ENCODE measurements at places on chromosomes 12 and 14.
A peak's percentile ranks its signal among the peaks of the same experiment; 100 is the strongest.

GRCh38 chr12:111444925-111445725 lies 39.4 kb downstream of the SH2B3 start:
- DNase-seq, result peak; percentile 5

GRCh38 chr14:105204206-105204930 lies 23.3 kb upstream of the NUDT14 start:
- no peak for DNase-seq

DNA sequence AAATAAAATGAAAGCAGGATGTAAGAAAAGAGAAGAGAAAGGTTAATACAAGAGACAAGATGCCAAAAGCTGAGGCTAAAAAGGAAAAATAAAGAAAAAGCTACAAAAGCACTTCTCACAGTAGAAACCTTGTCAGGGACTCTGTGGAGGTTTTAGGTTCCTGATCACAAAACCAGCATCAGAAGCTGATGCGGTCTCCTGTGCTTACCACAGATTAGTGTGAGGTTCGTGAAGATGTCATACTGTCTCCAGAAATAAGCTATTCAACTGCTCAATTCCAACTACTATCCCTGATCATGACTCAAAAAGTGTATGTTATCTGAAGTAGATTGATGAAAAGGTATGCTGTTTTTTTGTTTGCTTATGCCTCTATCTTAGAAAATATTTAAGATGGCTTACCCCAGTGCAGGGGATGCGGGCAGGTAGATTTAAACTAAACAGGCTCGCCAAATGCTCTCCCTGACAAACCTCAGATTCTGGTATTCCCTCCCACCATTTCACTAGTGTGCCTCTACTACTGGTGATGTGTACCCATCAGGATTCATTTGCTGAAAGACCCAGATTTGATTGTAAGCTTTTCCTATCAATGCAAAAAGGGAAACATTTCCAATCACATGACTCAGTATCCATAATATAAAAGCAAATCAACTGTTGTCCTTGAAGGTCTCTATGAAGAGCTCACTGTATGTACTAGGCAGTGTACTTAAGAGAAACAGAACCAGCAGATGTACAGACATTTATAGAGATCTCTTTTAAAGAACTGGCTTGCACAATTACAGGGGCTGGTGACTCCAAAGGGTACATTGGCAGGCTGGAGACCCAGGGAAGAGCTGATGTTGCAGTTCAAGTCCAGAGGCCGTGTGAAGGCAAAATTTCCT lies 169.5 kb upstream of the FOXN3 start:
- DNase-seq, result no peak

GRCh38 chr14:68730348-68730747 lies 62.5 kb downstream of the ZFP36L1 start:
- DNase-seq, result no peak

- peak; percentile 12 for DNase-seq
Measured at GRCh38 chr14:71290960-71291466, 383.8 kb downstream of the PCNX1 start.

DNA sequence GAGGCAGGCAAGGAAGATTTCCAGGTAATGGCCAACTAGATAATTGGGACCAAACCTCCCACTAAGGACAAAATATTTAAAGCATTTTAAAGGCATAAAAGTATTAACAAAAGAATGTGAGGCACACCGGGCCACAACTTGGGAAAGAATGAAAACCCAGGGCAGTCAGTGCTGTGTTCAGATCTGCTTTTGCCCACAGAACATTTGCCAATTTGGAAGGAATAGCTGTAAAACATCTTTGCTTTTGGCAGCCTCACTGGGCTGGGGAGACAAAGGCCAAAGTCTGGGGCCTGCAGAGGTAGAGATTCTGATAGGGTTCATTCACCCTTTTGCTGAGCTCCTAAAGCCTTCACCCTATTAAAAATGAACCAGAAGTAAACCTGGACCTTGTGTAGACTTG lies 82.3 kb downstream of the SYNE3 start:
- no peak for DNase-seq

- DNase-seq, result no peak
Measured at GRCh38 chr12:96091833-96092232, 56.4 kb upstream of the LTA4H start.

DNA sequence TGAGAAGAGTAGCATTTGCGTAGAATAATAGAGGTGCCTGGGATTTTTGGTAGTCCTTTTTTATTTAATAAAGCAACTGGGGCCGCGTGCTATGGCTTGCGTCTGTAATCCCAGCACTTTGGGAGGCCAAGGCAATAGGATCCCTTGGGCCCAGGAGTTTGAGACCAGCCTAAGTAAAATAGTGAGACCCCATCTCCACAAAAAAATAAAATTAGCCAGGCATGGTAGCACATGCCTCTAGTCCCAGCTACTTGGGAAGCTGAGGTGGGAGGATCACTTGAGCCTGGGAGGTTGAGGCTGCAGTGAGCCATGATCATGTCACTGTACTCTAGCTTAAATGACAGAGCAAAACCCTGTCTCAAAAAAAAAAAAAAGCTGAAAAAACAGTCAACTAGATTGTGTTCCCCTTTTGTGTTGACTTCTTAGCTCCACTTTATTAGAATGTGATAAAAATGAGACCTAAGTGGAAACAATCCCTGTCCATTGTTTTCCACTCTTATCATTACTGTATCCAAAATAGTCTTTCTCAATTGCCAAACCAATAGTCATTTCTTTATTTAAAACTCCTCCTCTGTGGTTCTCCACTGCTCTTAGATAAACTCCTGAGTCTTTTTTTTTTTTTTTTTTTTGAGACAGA lies 7.4 kb downstream of the PRKCH start:
- DNase-seq, result no peak

GRCh38 chr14:106201376-106201775 lies 675.0 kb downstream of the TMEM121 start:
- DNase-seq, result no peak

DNA sequence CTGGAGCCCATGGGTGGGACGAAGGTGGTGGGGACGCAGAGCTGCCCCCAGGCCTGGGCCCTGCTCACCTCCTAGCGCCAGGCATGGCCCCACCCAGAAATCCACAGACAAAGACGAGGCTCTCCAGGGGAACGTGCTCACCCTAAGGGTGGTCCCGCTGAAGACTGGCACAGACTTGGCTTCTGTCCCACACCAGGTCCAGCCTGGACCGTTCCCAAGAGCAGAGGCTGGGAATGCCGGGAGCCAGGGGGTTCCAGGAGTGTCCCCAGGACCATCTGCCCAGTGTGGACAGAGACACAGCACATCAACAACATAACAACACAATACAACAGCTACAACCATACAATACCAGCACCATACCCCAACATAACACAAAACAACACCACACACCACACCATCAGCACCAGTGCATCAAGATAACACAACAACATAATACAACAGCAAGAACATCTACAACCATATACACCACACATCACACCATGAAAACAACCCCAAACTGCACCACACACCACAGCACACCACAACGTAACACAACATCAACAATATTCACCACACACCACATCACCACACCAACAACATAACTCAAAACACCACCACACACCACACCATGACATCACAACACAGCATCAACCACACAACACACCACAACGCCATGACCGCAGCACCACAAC lies 329.6 kb downstream of the ADGRD1 start:
- no peak for DNase-seq

DNA sequence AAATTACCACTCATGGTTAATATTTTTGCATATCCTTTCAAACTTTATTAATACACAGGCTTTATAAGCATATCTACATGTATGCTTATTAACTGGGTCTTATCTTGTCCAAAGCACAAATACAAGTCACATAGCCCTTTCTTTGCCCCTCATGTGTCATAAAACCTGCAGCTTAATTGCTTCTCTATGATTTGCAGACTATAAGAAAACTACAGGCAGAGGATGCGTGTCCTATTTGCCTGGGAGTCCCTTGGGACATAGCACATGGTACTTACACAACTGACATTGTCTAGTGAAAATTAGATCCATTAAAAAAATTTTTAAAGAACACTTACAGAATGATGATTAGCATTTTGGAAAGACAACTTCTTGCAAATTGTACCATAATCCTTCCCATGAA lies 190.5 kb upstream of the PLEKHA5 start:
- DNase-seq, result no peak

DNA sequence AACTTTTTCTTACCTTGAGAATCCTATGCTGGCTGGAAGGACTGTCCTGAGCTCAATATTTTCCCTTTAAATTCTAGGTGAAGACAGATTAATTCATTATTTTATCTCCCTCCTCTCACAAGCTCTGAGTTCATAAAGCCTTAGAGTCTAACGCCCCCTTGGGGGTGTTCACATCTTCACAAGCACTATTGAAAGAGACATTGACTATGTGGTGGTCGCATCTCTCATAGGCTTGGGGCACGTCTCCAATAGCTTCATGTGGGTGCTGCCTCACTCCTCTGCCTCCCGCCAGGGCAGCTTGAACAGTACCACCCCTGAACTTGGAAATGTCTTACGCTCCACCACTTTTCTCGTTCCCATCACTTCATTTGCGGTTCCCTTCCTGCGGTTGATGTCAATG lies 106.2 kb downstream of the UNC79 start:
- peak; percentile 5 for DNase-seq

- peak; percentile 53 for DNase-seq
Measured at GRCh38 chr12:109264095-109264942, 44.8 kb downstream of the FOXN4 start.

DNA sequence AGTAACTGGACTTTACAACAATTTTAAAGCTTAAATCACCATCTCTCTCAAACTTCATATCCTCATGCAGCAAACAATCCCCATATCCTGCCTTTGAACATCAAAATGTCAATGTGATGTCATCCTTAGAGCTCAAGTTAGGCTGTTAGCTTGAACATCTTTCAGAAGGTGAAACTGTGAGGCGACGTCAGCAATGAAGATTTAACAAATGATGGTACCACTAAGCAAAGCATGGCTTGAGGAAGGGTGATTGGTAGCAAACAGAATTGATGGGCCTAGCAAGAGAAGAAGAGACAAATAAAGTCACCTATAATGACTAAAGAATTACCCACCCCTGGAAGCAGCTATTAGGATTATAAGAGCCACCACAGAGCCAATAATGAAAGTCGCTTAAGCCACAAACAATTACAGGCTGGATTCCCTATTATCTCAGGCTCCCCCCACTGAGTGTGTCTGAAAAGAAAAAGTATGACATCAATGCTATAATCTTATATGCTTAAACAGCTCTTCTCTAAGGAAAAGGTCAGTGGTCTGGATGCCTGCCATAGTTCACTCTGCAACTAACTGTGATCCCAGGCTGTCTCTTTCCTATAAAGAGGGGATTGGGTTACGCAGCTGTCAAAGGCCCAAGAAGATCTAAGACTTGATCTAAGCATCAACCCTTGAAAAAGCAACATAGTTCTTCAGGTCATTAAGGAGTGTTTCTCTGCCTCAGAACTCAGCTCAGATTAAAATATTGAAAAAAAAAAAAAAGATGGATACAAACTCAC lies 18.1 kb downstream of the EGLN3 start:
- no peak for DNase-seq

GRCh38 chr12:6996040-6996441 lies 22.2 kb downstream of the LPCAT3 start:
- DNase-seq, result no peak

- peak; percentile 69 for DNase-seq
Measured at GRCh38 chr14:91059576-91060350, 678 bp downstream of the RPS6KA5 start.

DNA sequence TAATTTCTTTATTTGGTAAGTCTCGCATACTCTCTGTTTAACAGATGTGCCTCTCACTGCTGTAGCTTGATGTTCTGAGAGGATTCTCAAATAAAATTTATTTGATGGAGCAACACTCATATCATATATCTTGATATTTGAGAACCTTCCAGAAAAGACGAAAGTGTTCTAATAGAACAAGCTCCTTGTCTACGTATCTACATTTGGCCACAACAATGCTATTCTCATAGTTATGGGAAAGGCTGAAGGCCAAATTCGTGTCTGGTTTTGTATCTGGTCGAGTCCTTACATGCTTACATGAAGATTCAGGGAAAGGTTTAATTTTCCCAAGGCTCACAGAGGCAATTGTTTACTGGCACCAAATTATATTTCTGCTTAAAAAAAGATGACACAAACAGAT lies 186.7 kb upstream of the SLC38A2 start:
- no peak for DNase-seq

Data from NCI-H345 (cell line).